Activated T-cell treated with anti-CD3 and anti-CD28 coated beads for 4 hours (primary cell): ENCODE measurements at places on chromosomes 7 and 10.

DNA sequence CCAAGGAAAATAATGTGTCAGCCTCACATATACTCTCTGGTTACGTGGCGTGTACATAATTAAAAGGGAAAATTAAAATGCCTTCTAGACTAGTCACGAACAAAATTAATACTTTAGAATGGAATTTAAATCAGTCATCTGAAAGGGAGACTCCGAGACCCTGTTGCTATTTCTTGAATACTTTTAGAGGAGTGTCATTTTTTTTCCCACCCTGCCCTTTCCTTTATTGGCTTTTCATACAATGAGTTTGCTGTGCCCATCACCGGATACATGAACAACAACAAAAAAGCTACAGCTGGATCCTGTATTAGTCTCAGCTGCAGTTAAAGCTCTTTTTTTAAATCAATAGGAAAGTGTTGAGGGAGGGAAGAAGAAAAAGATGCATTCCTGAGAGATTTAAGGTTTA, 20.1 kb downstream of the CYTH3 start:
- no peak for DNase-seq

DNA sequence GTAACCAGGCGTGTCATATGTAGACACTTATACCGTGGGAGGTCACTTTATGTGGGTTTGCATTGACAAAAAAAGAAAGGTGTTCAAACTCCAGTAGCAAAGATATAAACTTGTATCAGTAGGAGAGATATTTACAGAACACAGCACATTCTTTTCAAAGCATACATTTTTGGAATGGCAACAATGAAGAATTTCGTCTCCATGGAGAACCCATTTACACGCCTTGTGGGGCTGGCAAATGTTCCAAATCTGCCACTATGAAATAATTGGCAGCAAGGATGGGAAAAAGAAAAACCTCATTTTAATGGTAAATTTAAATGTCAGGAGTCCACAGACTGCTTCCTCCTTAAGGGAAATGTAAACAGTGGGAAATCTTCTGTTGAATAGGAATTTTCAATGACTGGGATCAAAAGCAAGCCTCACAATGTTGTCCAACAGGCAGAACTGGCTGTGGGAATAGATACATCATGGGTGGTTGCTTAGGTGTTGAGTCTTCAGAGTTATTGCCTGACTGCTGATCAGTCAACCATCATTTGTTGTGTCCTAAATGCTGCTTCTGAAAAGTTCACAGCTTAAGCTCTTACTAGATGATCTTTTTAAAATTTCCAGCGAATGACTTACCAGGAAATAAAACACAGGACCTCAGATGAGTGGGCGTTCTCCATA, 256.6 kb upstream of the SEMA3C start:
- DNase-seq = no peak

- no peak for DNase-seq
These were observed 371.1 kb upstream of the NFE2L3 start for GRCh38 chr7:25780904-25781303.

GRCh38 chr7:92967238-92967637, 130.9 kb upstream of the CDK6 start:
- no peak for DNase-seq

DNA sequence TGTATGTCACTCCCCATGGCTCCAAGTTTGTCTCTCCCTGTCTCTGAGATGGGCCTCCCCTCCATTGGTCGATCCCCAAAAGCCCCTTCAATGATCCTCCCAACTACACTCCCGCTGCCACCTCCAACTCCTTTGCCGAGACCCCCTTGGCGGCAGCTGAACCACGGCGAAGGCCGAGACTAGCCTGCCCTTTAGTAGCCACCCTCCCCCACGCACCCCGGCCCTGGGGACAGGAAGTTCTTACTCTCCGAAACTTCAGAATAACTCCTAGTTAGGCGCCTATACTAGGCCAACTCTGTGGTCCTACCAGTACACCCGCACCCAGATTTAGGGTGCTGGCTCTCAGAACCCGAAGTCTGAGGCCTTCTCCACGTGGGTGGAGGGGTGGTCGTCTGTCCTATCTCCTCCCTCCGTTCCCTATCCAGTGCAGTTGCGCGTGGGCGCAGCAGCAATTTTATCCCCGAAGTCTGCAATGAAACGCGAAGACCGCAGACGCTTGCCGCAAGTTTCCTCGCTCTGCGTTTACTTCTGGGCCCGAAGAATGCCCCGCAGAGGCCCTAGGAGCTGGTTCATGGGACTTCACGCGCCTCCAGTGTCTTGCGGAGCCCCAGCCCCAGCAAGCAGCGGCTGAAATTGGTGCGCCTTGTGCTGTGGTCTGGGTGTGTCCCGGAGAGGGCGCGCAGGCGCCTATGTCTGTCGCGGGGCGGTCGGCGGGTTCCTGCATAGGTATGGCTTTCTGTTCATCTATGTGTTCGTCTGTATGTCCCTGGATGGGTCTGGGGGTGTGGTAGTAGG, 82.6 kb upstream of the SLF2 start:
- DNase-seq = no peak

DNA sequence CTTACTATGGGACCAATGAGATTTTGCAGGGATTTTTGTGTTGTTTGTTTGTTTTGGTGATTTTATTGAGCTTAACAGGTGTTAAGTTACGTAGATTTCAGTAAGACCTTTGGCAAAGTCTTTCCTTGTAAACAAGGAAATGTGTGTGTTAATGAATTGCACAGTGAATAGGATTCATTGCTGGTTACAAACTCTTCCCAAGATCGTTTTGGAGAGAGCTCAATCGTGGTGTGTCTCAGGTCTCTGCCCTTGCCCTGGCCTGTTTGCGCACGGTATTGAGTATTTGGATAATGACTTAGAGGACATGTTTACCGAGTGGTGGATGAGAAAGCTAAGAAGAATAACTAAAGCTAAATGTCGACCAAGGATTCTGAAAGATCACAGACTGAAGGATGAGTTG, 41.9 kb downstream of the PRPF18 start:
- no peak for DNase-seq

- no peak for DNase-seq
These were observed 116.8 kb downstream of the PARD3 start for GRCh38 chr10:34698248-34698831.

DNA sequence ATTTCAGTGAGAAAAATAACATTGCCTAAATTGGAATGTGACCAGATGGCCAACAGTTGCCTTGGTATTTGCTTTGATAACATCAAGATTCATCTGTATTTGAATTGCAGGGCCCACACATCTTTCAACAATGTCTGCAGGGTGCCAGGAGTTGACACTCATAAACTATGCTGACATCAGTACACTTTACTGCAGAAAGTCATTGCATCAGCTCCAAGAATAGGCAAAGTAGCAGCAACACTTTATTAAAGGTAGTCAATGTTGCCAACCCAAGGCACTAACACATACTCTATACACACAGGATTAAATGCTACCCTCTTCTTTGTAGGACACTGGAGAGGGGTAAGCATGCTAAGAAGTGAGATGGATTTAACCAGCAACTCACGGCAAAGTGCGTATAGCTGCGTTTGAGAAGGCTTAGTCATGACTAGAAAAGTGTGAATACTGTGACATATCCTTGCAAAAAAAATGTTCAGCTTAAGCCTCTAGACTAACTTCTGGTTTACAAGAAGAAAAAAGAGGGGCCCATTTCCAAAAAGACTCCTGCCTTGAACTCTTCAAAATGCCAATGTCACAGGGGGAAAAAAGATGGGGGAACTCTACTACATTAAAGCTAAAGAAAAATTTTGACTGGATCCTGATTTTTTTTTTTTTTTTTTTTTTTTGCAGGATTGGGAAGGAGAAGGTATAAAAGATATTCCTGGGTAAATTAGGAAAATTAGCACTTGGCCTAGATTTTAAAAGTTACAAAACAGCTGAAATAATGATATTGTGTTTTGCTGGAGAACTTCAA, 2.2 kb downstream of the BBIP1 start:
- DNase-seq = no peak

DNA sequence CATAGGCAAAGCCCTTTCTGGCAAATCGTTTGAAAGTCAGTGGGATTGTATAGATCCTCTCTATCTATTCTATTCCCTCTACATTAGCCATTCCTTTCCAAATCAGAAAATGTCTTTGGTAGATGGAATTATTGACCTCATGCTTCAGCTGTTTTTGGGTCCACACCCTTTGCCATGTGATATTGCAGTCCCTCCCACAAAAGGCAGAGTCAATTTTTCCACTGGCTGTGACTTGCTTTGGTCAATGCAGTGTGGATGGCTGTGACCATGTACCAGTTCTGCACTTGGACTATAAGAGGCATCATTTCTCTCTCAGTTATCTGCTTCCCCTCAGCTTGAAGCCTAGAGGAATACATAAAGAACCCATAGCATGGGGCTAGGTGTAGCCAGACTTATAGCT, 332.9 kb downstream of the PTEN start:
- DNase-seq = no peak

GRCh38 chr7:5484921-5485320, 61.3 kb upstream of the TNRC18 start:
- no peak for DNase-seq

GRCh38 chr7:82345886-82346285, 97.7 kb downstream of the CACNA2D1 start:
- DNase-seq = no peak

DNA sequence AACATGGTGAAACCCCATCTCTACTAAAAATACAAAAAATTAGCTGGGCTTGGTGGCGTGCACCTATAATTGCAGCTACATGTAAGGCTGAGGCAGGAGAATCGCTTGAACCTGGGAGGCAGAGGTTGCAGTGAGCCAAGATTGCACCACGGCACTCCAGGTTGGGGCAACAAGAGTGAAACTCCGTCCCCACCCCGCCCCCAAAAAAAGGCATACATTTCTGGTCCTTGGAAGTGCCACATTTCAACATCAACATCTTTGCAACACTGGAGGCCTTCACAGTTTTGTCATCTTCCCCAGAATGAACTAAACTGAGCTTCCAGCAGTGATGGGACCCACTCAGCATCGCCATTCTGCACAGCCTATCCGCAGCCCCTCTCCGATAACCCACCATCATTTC, 36.6 kb downstream of the FAM53B start:
- DNase-seq = no peak

DNA sequence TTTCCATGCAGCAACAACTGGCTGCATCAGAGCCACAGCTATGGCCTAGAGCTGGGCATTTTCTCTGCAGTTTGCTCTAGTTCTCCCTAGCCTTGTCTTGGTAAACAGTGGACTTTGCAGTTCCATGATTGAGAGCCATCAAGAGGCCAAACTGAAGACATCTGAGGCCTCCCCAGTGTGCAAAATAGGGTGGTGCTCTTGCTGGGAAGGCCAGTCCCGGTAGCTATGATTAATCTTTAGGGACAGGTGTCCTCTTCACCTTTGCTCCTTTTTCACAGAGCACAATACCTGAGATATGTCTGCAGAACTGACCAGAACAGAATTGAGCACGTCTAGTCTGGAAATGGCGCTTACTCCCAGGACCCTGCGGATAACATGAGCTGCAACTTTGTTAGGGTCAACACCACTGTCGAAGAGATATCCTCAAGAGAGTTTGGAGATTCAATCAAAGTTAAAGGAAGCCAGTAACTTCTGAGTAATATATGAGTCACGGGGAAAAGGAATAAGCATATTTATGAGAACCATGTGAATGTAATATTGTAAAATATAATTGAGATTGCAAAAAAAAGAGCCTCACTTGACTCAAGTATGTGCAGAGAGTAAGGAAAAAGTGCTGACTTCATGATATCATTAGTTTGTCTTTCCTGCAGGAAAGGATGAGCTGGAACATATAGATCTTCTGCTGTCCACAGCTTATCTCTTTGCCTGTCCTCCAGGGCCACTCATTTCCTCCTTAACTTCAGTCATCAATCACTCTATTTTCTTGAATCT, 76.7 kb downstream of the ANK3 start:
- DNase-seq = no peak

DNA sequence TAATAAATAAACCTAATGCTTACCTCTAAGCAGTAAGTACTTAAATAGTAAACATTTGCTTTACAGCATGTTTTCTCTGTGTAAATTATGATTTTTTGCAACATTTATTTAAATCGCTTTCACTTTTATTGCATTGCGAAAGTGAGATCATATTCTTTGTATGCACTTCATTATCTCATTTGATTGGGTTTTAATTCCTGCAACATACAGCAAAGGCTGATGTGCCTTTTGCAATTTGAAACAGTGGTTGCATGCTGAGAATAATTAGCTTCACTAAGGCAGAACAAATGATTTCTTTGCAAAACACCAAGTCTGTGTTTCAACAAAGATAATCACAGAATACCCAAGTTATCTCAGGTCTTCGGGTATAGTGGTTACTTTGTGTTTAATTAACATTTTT, 16.3 kb upstream of the THSD7A start:
- DNase-seq = no peak

GRCh38 chr10:110486680-110487410, 10.9 kb upstream of the DUSP5 start:
- DNase-seq = no peak

DNA sequence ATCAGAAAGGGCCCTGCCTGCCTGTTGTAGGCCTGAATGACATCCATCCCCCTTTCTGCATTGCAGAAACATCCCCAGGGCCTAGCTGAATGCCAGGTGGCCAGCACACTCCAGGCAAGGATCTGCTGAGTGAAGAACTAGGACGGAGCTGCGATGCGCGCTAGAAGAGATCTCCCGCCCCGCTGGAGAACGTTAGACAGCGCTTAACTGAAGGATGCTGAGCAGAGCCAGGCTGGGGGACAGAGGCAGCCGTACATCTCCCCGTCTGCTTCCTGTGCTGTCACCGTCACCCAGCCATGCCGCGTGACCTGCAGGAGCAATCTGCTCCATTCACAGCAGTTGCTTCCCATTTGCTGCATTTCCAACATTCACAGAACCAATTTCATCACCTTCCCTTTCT, 73.3 kb downstream of the FAM53B start:
- DNase-seq = no peak
